Stimulated activated CD8-positive, alpha-beta memory T cell treated with anti-CD3 and anti-CD28 coated beads, Interleukin-7, amount 100 ng/mL, for 1 hour (primary cell): ENCODE measurements at places on chromosomes 1 and 21.

GRCh38 chr1:206967096-206967849, 3.0 kb downstream of the FCAMR start:
- DNase-seq, result no peak

- no peak for DNase-seq
These were observed 9.8 kb downstream of the MTOR start for GRCh38 chr1:11252538-11252937.

DNA sequence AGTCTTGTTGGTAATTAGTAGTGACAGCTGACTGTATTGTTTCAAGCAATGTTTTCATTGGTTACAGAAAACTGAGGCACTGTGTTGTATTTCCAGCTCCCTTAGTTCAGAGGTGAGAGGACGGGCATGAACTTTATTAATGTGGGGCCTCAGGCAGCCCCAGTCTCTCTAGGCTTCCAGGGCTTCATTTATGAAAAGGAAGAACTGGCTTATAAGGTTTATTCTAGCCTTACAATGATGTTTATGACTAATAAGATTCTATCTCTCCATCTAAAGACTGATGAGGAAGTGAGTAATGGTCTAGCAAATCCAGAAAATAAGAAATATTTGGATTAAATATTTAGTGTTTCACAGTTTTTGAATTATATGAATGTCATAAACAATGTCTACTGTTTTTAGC, 41.5 kb downstream of the CBS start:
- DNase-seq, result no peak

- DNase-seq, result no peak
These were observed 58.2 kb downstream of the MRPS6 start for GRCh38 chr21:34131586-34131985.

- no peak for DNase-seq
These were observed 2.4 kb upstream of the KRTAP10-11 start for GRCh38 chr21:44643741-44644310.

DNA sequence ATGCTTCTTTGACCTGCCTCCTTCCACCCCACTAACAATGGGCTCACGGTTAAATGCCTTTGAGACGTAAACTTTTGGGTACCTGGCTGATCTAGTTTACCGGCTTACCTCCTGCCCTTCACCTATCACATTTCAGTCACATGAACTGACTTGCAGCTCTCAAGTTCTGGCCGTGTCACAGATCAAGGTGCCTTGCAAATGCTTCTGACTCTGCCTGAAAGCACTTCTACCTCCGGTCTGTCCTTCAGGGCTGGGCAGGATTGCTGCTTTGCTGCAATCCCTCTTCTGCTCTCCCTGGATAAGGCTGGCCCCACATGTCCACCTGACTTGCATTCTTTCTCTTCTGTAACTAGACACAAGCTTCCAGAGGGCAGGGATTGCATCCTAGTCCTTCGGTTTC, 69.0 kb downstream of the GRIK1 start:
- no peak for DNase-seq

DNA sequence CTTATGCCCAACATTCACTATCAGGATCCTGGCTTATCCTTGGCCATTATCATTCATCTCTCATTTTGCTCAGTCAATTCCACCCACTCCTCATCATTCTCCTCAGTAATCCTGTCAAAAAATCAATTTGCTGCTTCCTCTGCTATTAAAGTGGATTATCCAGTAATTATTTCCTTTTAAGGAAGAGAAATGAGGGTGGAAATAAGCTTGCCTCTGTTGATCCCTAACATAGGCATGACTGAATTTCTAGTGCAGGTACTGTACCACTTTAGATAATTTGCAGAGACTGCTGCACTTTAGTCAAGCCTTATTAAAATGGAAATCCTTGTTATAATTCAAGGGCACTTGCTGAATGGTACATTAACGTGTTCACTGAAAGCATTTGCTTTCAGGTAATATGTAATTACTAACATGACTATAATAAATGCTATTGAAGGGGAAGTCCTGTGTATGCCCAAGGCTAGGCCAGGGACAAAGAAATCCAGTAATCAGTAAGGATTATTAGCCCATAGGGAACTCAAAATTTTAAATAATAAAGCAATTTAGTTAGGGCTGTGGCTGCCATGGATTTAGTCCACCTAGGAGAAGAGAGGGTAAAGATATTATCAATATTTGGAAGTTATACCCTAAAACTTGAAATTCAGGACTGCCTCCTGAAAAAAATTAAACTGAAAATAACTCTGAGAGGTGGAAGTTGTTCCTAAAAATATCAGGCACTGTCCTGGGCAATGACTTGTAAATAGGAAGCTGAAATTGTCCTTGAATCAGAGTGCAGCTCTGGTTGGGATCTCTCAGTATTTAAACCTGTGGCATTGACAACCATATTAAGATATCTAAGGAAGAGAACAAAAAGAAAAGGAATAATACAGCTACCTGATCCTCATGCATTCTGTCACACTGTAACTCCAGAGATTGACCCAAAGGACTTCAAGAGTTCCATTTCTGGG, 43.4 kb downstream of the RGS2 start:
- no peak for DNase-seq

DNA sequence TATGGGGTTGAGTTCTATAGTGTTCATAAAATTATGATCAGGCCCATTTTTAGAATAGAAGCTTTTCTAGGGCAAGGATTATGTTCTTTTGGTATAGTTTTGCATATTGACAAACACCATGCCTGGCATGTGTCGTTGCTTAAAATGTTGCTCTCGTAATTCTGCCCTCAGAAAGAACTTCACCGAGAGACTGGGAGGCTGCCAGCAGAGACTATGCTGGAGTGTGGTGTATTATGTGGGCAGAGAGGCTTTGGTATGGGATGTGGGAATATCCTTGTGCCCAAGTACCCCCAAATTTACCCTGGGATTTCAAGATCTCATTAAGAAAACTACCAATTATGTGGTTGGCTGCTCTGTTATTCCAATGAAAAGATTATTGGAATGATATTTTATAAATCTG, 27.9 kb downstream of the PGM1 start:
- no peak for DNase-seq

DNA sequence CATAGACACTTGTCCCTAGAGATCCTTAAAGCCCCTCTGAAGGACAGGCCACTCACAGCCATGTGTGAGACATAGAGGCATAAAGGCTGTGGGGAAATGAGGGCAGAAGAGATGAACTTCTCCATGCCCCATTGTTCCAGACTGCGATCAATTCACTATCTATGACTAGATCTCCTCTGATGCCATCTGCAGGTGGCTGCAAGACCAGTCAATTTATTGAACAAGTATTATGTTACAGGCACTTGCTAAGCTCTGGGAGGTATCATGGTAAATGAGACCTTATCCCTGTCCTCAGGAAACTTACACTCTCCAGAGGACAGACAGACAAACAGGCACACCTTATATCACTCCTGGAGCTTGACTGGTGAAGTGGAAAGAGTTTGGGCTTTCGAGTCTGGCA, 22.9 kb downstream of the UBIAD1 start:
- no peak for DNase-seq

DNA sequence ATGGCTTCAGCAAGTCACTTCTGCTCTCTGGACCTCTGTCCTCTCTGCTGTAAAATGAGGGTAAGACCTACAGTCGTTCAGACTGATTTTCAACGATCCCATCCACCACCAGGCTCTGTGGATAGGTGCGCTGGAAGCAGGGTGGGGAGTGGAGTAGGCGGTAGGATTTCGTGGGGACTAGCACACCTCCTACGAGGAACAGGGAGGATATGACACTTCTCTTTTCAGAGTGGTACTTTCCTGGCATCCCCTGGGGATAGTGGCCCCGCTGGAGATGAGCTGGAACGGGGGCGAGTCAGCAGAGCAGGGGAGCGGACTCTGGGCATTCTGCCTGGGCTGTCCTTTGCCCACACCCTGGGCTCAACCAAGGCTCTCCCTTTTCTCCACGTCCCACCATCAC, 17.7 kb downstream of the ETNK2 start:
- no peak for DNase-seq

GRCh38 chr1:213958346-213958745, 29.4 kb upstream of the PROX1 start:
- no peak for DNase-seq

- no peak for DNase-seq
These were observed 28.6 kb upstream of the PLEKHG5 start for GRCh38 chr1:6519935-6520671.

DNA sequence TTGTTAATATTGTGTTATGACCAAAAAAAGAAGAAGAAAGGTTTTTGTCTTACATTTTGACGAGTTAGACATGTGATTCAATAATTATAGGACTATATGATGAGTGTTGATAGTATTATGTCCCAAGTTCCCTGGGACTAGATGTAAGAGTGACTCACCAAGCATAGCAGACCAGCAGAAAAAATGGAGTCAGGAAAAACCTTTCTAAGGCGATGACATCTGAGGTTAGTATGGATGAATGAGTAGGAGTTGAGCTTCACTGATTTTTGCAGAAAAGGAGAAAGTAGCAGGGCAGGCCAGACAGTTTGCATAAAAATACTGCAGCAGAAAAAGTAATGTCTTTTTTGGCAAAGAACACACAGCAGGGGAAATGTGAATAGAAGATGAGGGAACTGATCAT, 1041.3 kb upstream of the ADGRL4 start:
- DNase-seq, result no peak
